ENCODE measurements at places on chromosomes 6 and 20. TPM values are rescaled to one million over a fixed set of nuclear protein-coding genes. Genes with fewer than 3 reads are reported as not detected.

DNA sequence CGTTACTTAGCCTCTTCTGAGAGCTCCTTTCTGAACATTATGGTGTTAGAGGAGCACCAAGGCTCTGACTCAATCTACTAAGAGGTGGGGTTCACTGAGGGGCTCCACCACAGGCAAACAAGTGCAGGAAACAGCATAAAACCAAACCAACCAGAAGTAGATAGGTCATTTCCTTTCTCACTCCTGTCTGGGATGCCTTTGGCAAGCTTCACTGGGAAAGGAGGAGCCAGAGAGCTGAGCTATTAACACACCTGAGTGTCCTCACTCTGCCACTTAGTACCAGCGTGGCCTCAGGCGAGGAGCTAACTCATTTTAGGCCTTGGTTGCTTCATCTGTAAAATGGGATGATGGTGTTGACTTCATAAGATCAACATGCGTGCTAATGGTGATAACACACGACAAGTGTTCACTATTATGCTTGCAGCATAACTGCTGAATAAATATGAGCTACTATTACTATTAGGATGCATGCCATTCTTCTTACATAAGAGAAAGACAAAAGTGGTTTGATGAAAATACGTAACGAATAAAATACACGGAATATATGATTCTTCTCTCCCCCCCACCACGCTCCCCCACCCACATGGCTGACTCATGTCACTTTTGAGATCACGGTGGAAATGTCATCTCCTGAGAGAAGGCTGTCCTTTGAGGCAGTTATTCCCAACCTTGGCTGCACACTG, 185.4 kb downstream of the BCAS1 start:
- no peak overlapping the region for H3K4me3 ChIP-seq
- no peaks in the 10 kb centered on the region for H3K27me3 ChIP-seq
- no peaks in the 10 kb centered on the region for H3K4me1 ChIP-seq
- no peak for DNase-seq

MCCD1 gene
- polyA plus RNA-seq = not detected

DNA sequence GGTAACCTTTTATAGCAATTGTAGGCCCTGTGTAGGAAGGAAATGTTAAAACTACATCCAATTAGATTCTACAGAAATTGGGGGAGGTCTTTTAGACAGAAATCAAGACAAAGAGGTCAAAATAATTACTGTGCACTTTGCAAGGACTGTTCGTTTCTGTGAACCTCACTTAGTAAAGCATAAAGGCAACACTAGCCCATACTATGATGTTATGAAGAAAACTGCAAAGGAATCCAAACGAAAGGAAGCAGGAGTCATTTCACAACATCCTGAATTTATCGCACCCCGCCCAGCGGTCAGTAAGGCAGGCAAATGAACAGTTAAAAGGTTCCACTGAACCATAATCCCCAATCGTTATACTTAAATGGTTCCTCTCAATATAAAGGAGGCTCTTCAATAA, 429.5 kb upstream of the ARID1B start:
- no peaks in the 10 kb centered on the region for H3K27me3 ChIP-seq
- H3K27ac ChIP-seq = no peak overlapping the region
- no peak overlapping the region for H3K4me3 ChIP-seq
- H3K36me3 ChIP-seq = no peaks in the 10 kb centered on the region
- H3K4me1 ChIP-seq = no peaks in the 10 kb centered on the region
- no peak for DNase-seq

APOM gene
- polyA plus RNA-seq = 6.8 TPM

DNA sequence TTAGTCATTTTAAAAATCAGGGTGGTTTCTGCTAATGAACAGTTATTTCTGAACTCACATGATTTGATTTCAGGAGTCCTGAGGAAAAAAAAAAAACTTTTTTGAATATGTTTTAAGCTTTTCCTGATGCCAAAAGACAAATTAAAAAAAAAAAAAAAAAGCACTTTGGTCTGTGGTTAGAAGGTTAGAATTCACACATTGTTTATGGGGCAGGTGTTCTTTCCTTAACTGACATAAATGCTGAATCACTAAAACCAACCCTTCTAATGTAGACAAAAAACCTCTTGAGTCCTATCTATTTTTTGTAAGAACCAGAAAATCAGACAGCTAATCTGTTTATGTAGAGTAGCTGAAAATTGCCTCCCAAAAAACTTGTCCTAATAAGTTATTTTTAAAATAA, 20.4 kb downstream of the THEMIS start:
- no peak for DNase-seq
- no peak overlapping the region for H3K4me3 ChIP-seq
- H3K4me1 ChIP-seq = no peaks in the 10 kb centered on the region
- no peak overlapping the region for H3K27ac ChIP-seq
- no peaks in the 10 kb centered on the region for H3K27me3 ChIP-seq

GNRH2 gene
- polyA plus RNA-seq = 0.31 TPM

- H3K27me3 ChIP-seq = no peaks in the 10 kb centered on the region
- no peak overlapping the region for H3K4me3 ChIP-seq
- H3K4me1 ChIP-seq = peaks cover 9% of the 10 kb centered on the region
- H3K36me3 ChIP-seq = no peaks in the 10 kb centered on the region
- no peak overlapping the region for H3K27ac ChIP-seq
Observed at GRCh38 chr20:51712501-51713212, 55.5 kb downstream of the ATP9A start.

Data from SK-N-SH (cell line).